ENCODE measurements at places on chromosomes 16 and 17.

DNA sequence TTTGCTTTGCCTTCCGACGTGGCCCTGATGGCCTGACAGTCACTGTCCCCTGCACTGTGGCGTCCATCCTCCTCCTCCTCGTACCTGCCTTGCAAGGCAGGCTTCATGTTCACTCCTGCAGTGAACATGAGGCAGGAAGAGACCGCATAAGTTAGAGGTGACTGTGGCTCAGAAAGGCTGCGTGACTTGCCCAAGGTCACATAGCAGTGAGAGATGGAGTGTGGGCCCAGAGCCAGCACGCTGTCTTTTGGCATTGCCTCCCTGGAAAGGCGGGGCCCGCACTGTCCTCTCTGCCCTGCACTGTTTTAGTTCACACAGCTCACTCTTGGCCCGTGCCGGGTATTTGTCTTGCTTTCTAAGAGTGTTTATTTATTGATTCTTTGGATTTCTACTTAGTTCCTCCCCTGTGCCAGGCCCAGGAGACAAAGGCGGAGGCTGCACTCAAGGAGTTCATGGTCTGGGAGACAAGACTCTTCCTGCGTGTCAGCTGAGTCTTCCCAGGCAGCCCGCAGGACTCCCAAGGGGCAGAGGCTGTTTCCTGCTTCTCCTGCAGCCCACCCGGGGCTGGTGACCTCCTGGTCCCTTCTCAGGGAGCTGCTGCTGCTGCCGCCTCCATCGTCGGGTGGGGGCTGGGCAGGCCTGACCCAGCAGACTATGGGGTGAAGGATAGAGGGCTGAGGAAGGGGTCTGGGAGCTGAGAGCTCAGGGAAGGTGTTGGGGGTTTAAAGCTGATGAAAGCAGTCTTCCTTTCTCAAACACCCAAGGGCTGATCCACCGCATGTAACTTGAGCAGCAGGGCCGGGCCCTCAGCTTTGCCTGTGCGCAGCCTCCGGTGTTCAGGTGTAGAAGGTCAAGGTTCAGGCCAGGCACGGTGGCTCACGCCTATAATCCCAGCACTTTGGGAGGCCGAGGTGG lies 12.7 kb downstream of the CYGB start:
- DNase-seq = no peak

GRCh38 chr17:79916991-79917901 lies 78.0 kb upstream of the CBX4 start:
- DNase-seq = no peak

DNA sequence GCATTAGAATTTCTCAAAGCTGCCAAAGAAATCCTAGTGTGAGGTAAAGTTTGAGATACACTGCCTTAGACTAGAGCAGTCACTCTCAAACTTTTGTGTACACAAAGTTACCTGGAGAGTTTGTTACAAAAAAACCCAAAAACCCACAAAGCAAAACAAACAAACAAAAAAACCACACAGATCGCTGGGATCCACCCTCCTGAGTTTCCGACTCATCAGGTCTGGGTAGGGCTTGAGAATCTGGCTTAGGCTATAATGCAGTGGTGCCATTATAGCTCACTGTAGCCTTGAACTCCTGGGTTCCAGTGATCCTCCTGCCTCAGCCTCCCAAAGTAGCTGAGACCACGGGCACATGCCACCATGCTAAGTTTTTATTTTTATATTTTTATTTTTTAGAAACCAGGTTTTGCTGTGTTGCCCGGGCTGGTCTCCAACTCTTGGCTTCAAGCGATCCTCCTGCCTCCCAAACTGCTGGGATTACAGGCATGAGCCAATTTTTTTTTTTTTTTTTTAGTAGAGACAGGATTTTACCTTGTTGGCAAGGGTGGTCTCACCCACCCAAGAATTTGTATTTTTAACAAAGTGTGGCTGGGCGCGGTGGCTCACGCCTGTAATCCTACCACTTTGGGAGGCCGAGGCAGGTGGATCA lies 22.3 kb upstream of the SMG1 start:
- DNase-seq = no peak

- DNase-seq = no peak
These were observed 55.0 kb upstream of the NOL11 start for GRCh38 chr17:67662712-67663111.

GRCh38 chr17:77109159-77109759 lies 31.5 kb upstream of the SEC14L1 start:
- no peak for DNase-seq

DNA sequence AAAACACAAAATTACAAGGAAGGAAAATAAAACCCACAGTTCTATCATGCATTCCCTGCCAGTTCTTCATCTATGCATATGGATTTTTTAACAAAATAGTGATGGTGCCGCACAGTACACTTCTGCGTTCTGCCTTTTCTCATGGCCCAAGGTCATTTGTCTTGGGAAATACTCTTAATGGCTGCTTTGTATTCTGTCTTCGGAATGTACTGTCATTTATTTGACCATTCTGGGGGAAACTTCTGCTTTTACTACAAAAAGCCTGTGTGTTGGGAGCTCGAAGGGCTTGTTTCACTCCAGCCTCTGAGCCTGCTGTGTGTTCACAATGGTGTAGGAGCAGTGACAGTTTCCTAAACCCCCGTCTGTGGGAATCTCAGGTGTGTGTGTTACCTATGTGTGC lies 82.8 kb upstream of the SEC14L1 start:
- no peak for DNase-seq

DNA sequence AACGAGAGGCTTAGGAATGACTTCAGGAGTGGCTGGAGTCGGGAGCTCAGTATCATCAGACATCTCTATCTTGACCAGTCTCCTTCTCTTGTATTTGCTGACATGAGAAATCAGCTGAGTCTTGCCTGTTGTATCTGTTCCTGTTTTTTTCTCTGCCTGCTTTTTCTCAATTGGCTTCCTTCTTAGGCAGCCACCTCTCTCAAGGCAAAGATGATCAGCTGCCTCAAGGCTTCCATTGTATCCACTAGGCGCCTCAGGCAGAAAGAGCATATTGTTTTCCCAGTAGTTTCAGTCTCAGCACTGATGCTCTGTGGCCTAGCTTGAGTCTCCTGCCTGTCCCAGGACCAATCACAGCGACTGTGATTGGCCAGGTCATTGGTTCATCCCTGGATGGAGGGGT lies 306.2 kb downstream of the CPPED1 start:
- DNase-seq = no peak

GRCh38 chr17:9249245-9249953 lies 228.1 kb downstream of the NTN1 start:
- DNase-seq = no peak

- DNase-seq = no peak
These were observed at the start of gene GNAO1 for GRCh38 chr16:56191156-56191815. Gene GNAO1 (plus strand): TSS chr16:56191489. CDS start chr16:56192236, 747 bp downstream.

GRCh38 chr16:50778284-50779163 lies 36.6 kb downstream of the CYLD start:
- no peak for DNase-seq

- DNase-seq = no peak
These were observed 446 bp upstream of the COQ7 start for GRCh38 chr16:19066988-19067348.

GRCh38 chr16:26601335-26601734 lies 465.4 kb upstream of the C16orf82 start:
- no peak for DNase-seq

DNA sequence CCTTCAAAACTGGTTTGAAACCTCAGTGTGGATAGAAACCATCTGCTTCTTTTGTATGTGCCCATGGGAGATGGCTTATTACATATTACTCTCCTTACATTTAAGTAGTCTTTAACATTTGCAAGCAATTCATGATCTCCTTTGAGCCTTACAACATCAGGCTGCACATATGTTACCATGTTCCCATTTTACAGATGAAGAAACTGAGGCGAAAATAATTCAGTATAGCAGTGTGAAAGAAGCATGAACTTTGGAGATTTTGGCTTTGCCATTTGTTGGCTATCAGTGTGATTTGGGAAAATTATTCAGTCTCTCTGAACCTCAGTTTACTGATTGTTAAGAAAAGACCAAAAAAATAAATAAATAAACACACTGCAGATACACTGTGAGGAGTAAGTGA lies 15.7 kb downstream of the GNAO1 start:
- DNase-seq = no peak

GRCh38 chr17:68418876-68419275 lies 38.4 kb downstream of the WIPI1 start:
- DNase-seq = no peak

GRCh38 chr17:64095144-64095882 lies 34.6 kb downstream of the ERN1 start:
- DNase-seq = no peak

GRCh38 chr17:67478401-67479041 lies 101.4 kb downstream of the PITPNC1 start:
- no peak for DNase-seq

DNA sequence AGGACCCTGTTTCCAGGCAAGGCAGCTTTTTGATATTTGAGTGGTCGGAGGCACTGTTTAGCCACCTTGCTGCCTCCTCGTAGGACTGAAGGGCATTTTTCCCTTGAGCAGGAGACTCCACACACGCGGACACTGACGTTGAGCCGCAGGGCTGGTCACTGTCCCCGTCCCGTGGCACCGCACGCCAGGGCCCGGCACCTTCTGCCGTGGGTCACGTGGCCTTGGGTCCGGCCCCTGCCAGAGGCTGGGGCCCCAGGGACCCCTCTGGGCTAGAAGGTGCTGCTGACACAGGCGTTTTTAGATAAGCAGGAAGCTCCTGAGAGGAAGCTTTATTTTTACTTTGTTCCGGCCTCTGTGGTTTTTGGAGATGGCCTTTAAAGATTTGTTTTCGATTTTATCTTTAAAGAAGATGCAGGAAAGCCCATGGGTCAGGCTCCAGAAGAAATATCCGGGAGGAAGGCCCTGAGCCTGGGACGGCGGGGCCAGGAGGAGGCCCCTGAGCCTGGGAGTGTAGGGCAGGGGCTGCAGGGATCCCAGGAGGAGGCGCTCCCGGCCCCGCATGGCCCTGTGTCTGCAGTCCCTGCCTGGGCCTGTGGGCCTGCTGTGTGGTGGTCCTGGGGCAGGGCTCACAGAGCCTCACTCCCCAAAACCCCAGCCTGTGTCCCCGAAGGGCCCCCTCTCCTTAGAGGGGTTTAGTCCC lies 30.5 kb upstream of the GNG13 start:
- no peak for DNase-seq

- no peak for DNase-seq
These were observed 12.0 kb upstream of the CRK start for GRCh38 chr17:1467898-1468492.

Measured in stimulated activated CD4-positive, alpha-beta T cell treated with anti-CD3 and anti-CD28 coated beads, Interleukin-12 subunit alpha, Interleukin-12 subunit beta, amount 100 ng/mL, for 24 hours (primary cell).